SHP77 (cell line): ENCODE measurements at places on chromosomes 12 and 14.

- peak; percentile 9 for DNase-seq
Measured at GRCh38 chr14:24298892-24299254, 707 bp downstream of the DHRS1 start.

- no peak for DNase-seq
Measured at GRCh38 chr12:131087991-131088700, 134.4 kb downstream of the ADGRD1 start.

GRCh38 chr14:91858536-91859275 is 8.6 kb downstream of the TC2N start:
- DNase-seq, result no peak

- peak; percentile 51 for DNase-seq
Measured at GRCh38 chr14:102046337-102047278, 40.2 kb downstream of the HSP90AA1 start.

DNA sequence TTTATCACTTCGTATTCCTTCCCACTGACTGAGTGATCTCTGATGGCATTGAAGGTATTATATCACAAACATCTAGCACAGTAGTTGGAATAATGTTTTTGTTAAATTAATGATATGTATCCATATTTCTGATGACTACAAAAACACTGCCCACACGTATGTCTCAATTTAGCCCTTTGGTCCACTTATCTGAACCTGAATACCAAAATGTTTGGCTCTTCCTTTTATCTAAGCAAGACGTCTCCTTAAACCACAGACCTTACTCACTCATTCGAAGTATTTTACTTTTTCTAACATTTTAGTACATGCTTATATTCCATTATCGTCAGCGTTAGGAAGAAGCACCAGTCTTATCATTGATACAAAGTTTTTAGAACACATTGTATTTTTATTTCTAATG is 126.4 kb downstream of the PIK3C2G start:
- DNase-seq, result no peak

GRCh38 chr12:5746036-5746908 is 198.8 kb downstream of the ANO2 start:
- no peak for DNase-seq

DNA sequence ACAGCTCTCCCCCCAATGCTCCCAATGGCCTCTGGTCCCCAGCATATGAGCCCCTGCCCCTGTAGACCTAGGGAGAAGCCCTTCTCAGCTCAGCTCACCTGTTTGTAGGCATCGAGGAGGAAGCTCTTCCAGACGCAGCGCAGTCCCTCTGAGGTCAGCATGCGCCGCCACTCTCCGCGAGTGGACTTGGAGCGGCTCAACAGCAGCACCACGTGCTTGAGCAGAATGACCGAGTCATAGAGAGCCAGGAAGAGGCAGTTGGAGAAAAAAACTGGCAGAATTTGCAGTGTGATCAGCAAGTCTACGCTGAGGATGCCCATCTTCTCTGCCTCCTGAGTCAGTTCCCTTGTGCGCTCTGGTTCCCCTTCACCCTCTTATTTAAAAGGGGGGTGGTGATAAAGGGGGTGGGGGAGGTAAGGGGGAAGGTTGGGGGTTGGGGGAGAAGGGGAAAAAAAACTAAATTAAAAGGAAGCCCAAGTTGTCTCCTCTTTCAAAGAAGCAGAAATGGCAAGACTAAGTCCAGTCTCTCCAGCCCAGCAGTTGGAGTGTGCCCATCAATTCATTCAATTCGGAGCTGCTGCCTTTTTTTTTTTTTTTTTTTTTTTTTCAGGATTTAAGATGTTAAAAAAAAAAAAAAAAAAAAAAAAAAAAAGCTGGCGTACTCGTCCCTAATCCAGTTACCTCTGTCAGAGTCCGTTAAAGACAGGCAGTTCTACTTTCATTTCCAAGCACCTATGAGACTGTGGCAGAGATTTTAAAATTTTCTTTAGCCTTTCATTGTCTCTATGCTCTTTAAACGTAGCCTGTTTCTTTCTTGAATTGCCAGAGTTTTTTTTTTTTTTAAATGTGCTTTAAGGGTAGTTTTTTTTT is at the start of gene DIO2:
DIO2 (minus strand) TSS at position 352 of the 870 bp plus-strand sequence; CDS start at position 320, 32 bp downstream.
- no peak for DNase-seq

GRCh38 chr14:49868720-49869114 is 16.1 kb upstream of the NEMF start:
- no peak for DNase-seq
